ENCODE measurements at places on chromosomes 11 and 22. TPM values are rescaled to one million over a fixed set of nuclear protein-coding genes. Genes with fewer than 3 reads are reported as not detected.

The OR6T1 gene
- not detected for total RNA-seq

The TEAD1 gene
- total RNA-seq = 102 TPM

The APOA5 gene
- total RNA-seq = not detected

The GAL3ST1 gene
- 0.11 TPM for total RNA-seq

The HORMAD2 gene
- total RNA-seq = not detected

The E2F8 gene
- 2.0 TPM for total RNA-seq

The PRODH gene
- total RNA-seq = not detected

The APLP2 gene
- total RNA-seq = 717 TPM

The FAM181B gene
- total RNA-seq = not detected

The APOA4 gene
- not detected for total RNA-seq

The OR4C6 gene
- not detected for total RNA-seq

The CENPM gene
- 37.2 TPM for total RNA-seq
